Left renal pelvis (tissue), 4 donors: ENCODE measurements at places on chromosomes 5 and 9.

- no peak for DNase-seq
These were observed 107.5 kb downstream of the ROR2 start for GRCh38 chr9:91842358-91843049.

GRCh38 chr9:117526674-117527073 is 111.8 kb upstream of the ASTN2 start:
- no peak for DNase-seq

GRCh38 chr9:113882636-113883164 is 6.6 kb downstream of the ZNF618 start:
- DNase-seq = no peak

- DNase-seq = no peak
These were observed 173.1 kb upstream of the ANKRD55 start for GRCh38 chr5:56406221-56406620.

GRCh38 chr5:119220576-119221197 is 135.1 kb upstream of the TNFAIP8 start:
- no peak for DNase-seq

GRCh38 chr9:21294904-21295538 is 10.1 kb downstream of the IFNA5 start:
- DNase-seq = no peak

- DNase-seq = no peak
These were observed 106.6 kb downstream of the PLCXD3 start for GRCh38 chr5:41403846-41404245.

GRCh38 chr5:174242573-174242972 is 197.1 kb downstream of the NSG2 start:
- DNase-seq = no peak

- DNase-seq = no peak
These were observed 2.5 kb downstream of the PHF19 start for GRCh38 chr9:120874226-120875194.

DNA sequence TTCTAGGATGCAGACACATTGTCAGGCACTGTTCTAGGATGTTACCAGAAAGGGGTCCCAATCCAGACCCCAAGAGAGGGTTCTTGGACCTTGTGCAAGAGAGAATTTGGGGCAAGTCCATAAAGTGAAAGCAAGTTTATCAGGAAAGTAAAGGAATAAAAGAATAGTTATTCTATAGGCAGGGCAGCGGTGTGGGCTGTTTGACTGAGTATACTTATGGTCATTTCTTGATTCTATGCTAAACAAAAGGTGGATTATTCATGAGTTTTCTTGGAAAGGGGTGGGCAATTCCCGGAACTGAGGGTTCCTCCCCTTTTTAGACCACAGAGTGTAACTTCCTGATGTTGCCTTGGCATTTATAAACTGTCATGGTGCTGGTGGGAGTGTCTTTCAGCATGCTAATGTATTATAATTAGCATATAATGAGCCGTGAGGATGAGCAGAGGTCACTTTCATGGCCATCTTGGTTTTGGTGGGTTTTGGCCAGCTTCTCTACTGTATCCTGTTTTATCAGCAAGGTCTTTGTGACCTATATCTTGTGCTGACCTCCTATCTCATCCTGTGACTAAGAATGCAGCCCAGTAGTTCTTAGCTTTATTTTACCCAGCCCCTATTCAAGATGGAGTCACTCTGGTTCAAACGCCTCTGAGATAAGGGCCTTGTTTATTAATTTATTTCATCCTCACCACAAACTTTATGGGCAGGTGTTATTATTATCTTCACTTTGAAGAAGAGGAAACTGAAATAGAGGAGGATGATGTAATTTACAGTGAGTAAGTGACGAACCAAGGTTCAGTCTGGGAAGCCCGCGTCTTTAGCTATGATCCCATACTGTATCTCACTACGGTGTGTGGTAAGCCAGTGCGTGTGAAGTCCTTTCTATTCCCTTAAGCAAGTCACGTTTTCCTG is 186.0 kb upstream of the KLF4 start:
- DNase-seq = no peak

GRCh38 chr9:129921905-129922304 is 86.6 kb downstream of the USP20 start:
- no peak for DNase-seq

DNA sequence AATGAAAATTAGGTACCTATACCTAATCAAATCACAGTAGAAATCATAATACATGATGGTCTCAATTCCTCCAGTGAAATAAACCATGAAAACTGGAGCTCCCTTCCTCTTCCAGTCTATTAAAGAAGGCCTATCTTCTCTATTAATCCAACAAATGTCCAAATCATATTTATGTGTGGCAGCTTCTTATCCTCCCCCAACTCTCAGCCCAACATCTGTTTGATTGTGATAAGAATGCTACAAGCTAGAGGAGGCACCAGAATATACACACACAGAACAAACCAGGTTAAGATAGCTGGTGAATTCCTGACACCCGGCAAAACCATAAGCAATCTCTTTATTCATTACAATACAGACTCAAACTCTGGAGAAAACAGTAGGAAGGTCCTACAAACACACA is 110.8 kb downstream of the FBXL17 start:
- DNase-seq = no peak

GRCh38 chr9:135850737-135851136 is 56.6 kb downstream of the CAMSAP1 start:
- no peak for DNase-seq

DNA sequence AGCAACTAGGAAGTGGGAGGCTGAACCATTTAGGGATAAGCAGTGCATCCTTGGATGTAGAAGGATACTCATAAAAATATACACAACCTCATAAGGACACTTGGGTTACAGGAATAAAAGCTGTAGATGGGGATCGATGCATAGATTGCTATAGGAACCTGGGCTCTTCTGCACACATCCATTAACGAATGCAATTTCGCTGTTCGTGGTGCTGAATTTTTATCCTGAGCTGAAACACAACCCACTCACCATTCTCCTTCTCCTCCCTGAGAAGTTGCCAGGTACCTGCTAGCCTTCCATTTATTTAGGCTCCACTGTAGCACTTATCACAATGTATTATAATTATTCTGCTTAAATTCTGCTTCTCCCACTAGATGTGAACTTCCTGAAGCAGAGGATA is 320.6 kb upstream of the BRINP1 start:
- peak; percentile 6 for DNase-seq

DNA sequence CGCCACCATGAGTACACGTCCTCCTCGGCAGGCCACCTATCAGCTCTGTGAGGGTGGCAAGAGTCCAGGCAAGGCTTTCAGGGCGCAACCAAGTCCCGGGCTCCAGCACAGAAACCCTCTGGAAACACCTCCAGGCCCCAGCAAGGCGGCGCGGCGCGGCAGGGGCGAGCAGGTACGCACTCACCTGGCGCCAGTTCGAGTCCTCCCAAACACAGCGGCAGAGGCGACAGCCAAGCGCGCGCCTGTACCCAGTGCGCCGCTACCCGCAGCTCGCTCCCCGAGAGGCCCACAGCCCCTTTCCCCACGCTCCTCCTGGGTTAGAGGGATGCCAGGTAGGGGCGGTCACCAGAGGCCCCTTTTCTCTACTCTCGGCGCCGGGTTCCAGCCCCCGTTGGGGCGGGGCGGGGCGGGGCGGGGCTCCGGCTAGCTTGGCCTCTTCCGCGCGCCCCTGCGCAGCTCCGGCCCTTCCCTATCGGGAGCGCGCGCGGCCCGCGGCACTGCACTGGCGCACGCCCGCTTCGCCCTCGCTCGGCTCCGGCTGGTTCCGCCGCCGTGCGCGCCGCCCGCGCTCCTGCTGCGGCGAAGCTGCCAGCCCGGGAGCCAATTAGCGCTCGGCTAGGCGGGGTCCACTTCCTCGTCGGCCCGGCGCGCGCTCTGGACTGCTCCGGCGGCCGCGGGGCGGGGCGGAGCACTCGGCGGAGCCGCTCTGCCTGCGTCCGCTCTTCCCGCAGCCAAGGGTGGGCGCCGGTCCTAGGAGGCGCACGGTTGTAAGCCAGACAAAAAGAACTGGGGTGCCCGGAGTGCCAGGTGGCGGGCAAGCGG is at the start of the genes NMRK1 and OSTF1:
Gene NMRK1 (minus strand): TSS at position 332 of the 822 bp plus-strand sequence. CDS start 5,040 bp downstream, outside the sequence.
Gene OSTF1 (plus strand): TSS at position 691 of the 822 bp plus-strand sequence. CDS start 179 bp downstream, outside the sequence.
- DNase-seq = peak; percentile 84

DNA sequence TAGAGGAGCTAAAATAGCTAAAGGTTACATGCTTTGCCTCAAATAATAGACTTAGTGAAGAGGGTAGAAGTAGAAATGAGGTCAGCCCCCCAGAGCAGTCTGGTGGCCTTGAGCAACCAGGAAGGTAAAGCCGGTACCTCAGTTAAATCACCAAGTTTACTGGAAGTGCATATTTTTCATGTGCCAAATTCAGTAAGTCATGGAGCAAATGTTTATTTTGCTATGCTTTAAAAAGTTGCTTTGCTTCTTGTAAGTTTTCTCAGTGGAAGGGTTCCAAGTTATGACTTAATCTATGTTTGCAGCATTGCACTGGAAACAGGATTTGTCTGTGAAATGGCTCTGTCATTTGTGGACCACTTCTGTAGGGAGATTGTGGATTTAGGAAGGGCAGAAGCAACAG is 256.7 kb downstream of the ARRDC3 start:
- DNase-seq = no peak

DNA sequence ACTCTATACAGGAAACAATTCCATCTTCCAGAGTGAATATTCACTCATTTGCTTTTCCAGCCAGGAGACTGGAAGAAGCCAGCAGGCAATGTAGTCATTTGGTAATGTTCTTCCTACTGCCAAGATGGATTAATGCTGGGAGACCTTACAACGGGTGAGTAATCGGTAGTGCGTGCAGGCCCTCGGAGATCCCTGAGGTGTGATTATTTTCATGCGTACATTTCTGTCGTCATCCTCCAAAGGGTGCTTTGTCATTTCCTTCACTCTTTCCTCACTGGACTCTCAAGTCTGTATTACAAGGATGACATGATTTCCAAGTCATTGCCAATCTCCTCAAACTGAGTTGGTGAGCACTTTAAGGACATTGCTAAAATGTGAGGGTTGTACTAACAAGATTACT is 263.5 kb downstream of the CWC27 start:
- DNase-seq = no peak

DNA sequence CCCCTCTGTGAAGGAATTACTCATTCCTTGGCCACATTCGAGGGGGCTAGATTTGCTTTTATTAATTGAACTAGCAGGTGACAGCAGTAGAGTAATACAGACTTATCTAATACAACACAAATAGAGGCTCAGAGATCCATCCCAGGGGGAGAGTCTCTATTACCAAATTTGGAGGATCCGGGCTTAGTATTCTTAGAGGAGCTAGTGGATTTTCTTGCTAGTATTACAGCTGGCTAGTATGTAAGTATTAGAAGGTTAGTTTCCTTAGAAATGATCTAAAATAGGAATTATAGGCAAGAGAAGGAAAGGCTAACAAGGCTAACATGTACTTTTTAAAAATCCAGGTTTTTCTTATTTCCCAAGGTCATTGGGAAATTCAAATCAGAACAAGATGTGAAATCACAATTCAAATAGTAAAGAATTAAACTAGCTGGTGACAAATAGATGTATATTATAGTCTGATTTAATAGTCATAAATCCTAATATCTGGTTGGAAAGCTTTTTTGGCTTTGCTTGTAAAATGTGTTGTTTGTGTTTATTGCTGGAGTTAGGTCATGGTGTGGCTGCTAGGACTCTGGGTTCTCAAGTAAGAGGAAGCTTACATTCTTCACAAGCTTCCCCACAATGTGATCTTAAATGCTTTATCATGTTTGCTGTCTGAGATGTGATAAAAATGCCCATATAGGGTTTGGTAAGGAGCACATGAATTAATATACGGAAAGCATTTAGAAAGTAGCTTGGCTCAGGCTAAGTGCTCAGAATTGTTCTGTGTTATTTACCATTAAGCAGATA is 160.4 kb upstream of the MPDZ start:
- DNase-seq = no peak

DNA sequence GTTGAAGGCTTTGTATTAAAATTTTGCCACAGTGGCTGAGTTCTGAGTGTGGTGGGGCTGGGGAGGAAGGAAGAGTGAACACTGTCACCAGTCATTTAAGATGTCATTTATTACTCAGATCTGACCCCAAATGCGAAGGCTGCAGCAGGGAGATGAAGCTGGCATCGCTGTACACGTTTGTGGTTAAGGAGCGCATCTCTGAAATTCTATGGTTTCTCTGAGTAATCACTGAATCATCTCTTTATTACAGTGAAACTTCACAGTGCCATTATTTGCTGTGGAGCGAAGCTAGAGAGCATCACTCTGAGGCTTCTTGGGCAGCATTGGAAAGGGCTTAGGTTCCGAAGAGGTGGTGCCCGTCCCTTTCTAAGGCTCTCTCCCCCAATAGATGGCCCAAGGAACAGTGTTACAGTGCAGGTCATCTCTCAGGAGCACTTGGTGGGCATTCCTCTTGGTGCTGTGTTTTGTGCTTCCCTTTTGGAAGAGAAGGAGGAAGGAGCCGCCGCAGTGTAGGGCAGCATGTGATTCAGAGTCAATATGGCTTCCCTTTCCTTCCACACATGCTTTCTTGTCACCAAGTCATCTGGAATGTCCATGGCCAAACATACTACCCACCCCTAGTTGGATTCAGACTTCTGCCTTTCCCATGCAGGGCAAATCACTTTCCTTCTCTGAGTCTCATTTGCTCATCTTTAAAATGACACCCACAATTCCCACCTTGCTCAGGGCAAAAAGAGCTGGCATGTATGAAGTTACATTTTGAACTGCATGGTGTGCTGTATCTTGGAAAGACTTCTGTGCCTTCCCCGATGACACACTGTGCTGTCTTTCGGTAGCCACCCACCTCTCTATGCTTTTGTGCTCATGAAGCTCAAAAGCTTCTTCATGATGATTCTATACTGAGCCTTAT is 9.3 kb upstream of the TEX48 start:
- DNase-seq = no peak

- no peak for DNase-seq
These were observed 114.4 kb downstream of the DROSHA start for GRCh38 chr5:31417512-31417911.

GRCh38 chr5:74543162-74543995 is 97.1 kb downstream of the ENC1 start:
- DNase-seq = no peak

DNA sequence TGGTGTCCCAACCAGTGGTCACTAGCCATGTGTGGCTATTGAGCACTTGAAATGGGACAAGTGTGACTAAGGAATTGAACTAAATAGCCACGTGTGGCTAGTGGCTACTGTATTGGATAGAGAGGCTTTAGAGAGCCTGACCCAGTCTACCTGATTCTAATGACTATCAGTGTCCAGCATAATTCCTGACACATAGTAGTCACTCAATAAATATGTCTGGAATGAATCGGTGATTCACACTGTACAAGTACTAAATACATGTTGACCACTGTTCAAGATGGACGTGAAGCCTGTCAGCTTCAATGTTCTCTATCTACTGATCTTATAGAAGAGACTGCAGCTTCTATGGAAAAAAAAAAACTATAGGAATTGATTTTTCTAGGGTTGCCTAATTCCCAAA is 57.7 kb upstream of the MAST4 start:
- no peak for DNase-seq

- DNase-seq = no peak
These were observed 7.6 kb downstream of the SVEP1 start for GRCh38 chr9:110571801-110572483.

- no peak for DNase-seq
These were observed 4.4 kb downstream of the NDST1 start for GRCh38 chr5:150512368-150512747.

GRCh38 chr9:133148199-133149129 is 15.2 kb downstream of the GBGT1 start:
- no peak for DNase-seq
